WTC11 (cell line): ENCODE measurements at places on chromosomes 3 and 15.

DNA sequence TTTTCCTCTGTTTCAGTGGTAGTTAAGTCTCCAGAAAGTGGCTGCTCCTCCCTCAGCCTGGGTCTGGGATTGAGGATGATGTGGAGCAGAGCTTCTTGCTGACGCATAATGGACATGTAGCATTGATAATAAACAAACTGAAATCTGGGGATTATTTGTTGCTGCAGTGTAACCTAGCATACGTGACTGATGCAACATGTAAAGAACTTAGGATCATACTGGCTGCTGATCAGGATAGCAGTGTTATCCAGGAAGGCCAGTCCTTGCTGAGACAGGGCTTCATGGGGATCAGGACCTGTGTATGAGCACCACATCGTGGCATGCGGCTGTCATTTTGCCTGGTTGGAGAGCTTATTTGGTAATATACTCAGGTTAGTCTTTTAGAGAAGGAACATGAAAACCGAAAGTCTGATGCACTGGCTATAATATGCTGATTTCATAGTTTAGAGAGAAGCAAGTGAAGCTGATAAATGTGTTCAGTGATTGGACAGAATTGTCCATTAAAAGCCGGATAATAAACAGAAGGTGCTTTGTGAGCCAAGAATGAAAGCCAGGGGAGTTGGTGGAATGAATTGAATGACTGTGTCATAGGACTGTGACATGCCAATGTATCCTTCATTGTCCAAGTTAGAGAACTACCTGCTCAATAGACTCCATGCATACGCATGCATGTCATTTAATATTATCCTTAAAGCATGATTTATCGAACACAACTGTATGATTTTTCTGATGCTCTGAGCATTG lies 4.1 kb downstream of the MINAR1 start:
- DNase-seq: no peak

DNA sequence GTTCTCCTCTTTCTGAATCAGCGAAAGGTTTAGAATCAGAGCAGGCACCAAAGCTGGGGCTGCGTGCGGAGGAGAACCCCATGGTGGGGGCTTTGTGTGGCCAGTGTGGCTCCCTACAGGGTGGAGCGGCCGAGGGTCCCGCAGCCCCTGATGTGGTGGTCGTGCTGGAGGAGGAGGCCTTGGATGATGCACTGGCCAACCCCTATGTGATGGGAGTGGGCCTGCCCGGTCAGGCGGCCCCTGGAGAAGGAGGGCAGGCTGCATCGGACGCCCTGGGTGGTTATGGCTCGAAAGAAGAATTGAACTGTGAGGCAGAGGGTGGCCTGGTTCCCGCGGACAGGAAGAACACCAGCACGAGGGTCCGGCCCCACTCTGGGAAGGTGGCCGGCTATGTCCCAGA lies 1.4 kb downstream of the FGD5 start:
- no peak for DNase-seq

DNA sequence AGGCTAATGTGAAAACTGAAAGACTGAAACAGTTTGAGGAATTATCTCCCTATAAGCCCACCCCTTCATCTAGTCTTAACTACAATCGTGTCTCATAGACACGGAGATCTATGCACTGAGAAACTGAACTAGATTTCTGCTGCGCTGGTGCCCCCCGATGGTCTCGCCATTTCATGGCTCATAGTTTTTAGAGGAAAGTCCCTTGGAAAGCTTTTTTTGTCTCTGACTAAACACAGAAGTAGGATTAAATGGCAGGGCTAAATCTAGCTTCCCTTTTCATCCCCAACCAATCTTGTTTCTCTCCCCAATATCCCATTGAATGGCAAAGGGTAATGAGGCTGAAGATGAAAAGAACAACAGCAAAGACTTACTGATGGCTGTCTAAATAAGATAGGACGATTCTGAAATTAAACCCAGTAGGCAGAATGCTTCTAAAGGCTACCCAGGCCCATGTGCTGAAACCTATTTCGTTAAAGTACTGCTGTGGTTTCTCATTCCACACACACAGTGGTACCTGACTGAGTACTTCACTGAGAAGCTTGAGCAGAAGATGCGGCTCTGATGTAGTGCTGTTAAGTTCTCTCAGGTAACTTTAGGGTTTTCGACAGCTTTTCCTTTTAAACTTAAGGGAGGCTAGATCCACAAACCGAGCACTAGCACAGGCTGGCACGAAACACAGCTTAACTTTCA lies 142.7 kb downstream of the GADL1 start:
- peak; percentile 54 for DNase-seq

GRCh38 chr3:20646425-20646824 lies 460.4 kb upstream of the SGO1 start:
- no peak for DNase-seq

- no peak for DNase-seq
These were observed 11.2 kb downstream of the BOC start for GRCh38 chr3:113222451-113223086.

GRCh38 chr3:45889337-45889736 lies 3.0 kb downstream of the CCR9 start:
- no peak for DNase-seq

DNA sequence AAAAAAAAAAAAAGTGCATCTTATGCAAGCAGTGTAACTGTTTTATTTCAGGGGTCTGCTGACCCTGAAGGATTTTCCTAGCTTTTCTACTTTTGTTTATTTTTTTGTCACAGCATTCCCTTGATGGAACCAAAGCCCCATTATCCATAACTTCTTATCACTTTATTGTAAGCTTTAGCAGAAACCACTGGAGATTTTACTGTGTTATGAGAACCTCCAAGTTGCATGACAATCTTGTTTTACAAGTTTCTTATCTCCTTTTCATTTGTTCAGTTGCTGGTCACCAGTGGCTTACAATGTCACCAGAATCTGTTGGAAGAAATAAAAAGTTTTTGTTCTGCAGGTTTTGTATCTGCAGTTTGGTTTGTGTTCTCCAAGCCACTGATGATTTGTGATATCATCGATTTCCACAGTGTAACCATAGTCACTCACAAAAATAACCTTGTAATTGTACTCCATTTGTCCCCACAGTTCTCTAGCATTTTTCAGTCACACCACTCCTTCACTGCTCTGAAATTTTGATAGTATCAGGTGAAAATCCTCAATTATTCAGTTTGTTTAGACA lies 660.0 kb downstream of the RBMS3 start:
- DNase-seq: no peak

GRCh38 chr3:87207460-87207859 lies 19.6 kb upstream of the CHMP2B start:
- DNase-seq: no peak

GRCh38 chr15:51803965-51804364 lies 25.5 kb upstream of the TMOD3 start:
- no peak for DNase-seq

DNA sequence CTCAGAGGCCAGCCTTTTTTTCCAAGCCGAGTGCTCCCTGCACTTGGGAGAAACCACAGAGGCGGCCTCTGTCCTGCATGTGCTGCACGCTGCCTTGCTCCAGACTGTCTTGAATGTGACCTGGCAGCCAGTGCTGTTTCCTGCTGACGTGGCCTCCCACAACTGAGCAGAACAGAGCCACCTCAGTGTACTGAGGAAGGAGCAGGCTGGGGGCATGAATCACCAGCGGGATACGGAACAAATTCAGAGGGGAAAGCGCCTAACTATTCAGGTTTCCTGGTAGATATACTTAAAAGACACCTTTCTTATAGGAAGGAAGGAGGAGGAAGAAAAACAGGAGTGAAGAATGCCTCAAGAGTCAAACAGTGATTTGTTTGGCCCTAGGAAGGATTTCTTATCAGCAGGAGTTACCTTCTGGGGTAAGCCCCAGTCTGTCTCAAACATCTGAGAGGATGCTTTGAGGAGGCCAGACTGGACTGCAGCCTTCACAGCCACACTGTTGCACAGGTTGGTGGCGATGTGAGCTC lies 114.0 kb downstream of the FNDC3B start:
- DNase-seq: no peak

GRCh38 chr3:87120236-87120635 lies 106.9 kb upstream of the CHMP2B start:
- no peak for DNase-seq

DNA sequence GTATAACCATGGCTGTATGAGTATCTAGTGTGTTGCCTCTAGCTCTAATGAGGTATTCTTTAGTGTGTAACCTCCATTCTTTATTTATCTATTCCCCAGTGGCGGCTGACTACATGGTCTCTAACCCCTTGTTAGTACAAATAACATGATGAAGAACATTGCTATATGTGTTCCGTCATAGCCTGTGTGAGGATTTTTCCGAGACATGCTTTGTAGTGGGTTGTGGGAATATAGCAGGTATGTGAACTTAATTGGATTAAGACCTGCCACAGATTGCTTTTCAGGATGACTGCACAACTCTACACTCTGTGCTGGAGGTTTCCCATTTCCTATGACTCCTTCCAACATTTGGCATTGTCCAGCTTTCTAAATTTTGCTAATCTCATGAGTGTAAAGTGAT lies 563.4 kb downstream of the ROBO1 start:
- no peak for DNase-seq

- DNase-seq: no peak
These were observed 74.7 kb downstream of the XXYLT1 start for GRCh38 chr3:195196266-195196665.

- DNase-seq: no peak
These were observed 58.8 kb downstream of the CFAP20DC start for GRCh38 chr3:58991026-58991425.

- DNase-seq: no peak
These were observed 11.6 kb upstream of the HGD start for GRCh38 chr3:120693439-120694171.

DNA sequence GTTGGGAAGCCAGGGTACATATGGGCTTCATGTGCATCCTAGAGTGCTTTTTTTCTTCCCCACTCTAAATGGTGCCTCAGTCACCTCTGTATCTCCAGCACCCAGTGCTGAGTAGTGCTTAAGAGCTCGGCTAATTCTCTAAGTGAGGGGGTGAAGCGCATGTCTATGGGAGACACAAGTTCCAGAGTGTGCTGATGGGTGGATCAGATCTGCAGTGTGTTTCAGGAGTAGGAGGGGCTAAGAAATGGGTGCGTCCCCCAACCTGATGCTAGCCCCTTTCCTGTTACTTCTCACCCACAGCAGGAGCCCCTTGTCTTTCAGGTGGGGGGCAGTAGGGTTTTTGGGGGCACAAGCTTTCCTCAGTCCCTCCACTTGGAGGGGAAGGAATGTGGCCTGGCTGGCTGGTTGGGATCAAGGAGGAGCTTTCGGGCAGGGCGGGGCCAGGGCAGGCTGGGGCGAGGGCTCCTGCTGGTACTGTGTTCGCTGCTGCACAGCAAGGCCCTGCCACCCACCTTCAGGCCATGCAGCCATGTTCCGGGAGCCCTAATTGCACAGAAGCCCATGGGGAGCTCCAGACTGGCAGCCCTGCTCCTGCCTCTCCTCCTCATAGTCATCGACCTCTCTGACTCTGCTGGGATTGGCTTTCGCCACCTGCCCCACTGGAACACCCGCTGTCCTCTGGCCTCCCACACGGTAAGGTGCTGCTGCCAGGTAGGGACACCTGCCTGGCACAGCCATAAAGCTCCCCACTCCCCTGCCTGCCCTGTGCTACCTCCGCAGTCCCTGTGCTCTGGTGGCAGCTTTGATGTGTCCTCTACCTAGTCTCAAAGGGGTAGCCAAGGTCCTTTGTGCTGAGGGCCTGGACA lies at the start of gene IL17RE:
Gene IL17RE (plus strand): TSS at position 477 of the 866 bp plus-strand sequence. CDS start 85 bp downstream, at position 562.
- peak; percentile 50 for DNase-seq

GRCh38 chr3:122215592-122216298 lies 32.3 kb downstream of the CASR start:
- DNase-seq: no peak

DNA sequence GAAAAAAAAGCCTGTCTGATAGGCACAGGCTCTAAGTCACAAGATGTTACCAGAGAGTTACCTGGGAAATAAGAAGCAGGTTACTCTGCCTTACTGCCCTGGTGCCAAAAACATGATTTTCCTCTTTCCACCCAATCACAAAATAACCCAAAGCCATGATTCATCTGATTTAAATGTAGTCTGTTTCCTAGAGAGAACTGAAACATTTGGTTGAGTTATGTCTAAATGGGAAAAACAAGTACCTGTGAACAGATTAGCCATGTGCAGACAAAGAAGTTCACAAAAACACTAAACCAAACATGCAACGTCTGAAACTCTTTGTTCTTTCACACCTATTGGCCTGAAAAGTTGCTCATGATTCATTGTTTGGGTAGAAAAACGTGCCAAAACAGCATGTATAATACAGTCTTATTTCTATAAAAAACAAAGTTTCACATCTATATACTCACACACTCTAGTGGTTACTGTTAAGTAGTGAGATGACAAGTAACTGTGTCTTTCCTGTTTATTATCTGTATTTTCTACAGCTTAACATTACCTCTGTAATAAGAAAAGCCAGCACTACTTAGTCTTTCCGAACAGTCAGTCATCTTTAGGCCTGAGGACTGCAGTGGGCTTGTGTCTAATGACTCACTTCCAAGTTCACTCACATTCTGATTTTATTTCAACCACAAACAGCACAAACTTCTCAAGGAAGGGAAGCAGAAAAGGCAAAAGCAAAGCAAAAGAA lies 30.2 kb downstream of the FAM174B start:
- no peak for DNase-seq

DNA sequence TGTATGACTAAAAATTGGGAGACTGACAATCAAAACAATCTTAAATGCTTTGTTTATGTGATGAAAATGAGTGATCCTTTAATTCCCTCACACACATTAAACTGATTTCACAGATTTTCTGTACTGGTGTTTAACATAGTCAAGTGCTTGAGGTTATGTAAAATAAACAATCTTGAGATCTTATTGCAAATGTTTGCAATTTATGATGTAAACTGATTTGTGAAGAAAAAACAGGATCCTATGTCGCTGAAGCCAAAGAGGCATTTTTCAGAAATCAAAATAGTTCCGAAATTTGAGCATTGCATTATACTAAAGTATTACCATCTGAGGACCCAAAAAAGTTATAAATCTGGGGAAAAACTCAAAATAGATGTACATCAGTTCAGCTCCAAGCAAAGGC lies 12.7 kb downstream of the SHOX2 start:
- DNase-seq: no peak

- no peak for DNase-seq
These were observed 157.3 kb upstream of the LRRN1 start for GRCh38 chr3:3641877-3642455.

- no peak for DNase-seq
These were observed 94.9 kb downstream of the MFSD1 start for GRCh38 chr3:158896729-158897128.

- no peak for DNase-seq
These were observed 545.3 kb downstream of the GBE1 start for GRCh38 chr3:81216192-81216591.

DNA sequence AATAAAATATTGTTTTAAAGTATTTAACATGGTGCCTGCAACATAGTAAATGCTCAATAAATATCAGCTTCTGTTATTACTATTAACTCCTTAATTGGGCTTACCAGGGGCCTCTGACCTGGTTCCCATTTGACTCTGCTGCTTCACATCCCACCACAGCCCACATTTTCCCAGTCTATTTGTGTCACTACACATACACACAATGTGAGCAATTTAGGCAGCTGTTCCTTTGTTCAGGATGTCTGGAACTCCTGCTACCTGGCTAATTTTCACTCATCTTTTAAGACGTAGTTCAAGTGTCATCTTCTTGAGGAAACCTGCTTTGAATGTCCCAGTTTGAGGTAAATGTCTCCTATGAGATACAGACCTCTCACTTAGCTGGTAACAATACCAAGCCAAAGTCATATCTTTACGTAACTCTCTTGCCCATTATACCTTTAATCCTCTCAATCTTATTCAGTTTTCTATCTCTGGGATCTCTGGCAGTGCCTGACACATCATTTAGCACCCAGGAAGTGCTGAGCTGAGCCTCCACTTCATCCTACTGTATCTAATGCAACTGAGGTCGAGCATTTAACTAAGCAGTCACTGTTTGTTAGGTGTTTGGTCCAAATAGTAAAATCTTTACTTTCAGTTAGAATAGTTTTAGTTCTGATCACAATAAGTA lies 4.4 kb downstream of the TGFBR2 start:
- no peak for DNase-seq

- no peak for DNase-seq
These were observed 206.4 kb downstream of the STAG1 start for GRCh38 chr3:136545664-136546268.
